ENCODE measurements at places on chromosomes 7 and 10.
A peak's percentile ranks its signal among the peaks of the same experiment; 100 is the strongest.

GRCh38 chr10:33279276-33279675, 55.2 kb downstream of the NRP1 start:
- no peak for DNase-seq

DNA sequence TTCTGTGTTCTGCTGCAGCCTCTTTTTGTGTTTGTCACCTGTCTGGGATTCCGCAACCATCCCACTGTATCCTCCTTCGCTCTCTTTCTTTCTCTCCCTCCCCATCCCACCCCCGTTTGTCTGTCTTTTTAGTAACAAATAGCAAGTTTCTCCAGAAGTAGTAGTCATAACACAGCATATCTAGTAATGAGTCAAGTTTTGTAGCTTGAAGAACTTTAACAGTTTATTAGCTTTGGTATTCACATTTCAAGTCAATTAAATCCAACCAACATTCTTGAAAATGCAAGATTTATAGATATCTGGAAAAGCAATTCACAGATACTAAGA, 154.1 kb upstream of the MTPN start:
- no peak for DNase-seq

GRCh38 chr7:155198901-155199845, 98.5 kb upstream of the INSIG1 start:
- DNase-seq = peak; percentile 52

- DNase-seq = no peak
Measured at GRCh38 chr7:31679574-31680305, 7.3 kb upstream of the PPP1R17 start.

GRCh38 chr7:50783303-50783702, 607 bp upstream of the GRB10 start:
- DNase-seq = no peak

DNA sequence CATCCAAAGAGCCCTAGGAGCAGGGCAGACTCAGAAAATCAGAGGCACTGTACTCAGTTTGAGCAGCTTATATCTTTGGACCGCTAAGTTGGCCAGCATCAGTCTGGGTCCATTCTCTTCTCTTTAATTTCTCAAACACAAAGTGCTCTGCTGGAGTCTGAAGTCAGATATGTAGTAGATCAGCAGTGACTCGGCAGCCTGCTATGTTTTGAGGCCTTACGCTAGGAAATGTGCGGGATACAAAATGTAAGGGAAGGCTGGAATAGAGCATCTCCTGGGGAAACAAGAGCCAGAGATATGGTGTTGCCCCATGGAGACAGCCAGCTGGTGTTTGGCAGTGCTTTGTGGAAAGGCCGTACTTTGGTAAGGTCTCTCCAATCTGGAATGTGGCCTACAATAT, 60.6 kb upstream of the VKORC1L1 start:
- DNase-seq = no peak

DNA sequence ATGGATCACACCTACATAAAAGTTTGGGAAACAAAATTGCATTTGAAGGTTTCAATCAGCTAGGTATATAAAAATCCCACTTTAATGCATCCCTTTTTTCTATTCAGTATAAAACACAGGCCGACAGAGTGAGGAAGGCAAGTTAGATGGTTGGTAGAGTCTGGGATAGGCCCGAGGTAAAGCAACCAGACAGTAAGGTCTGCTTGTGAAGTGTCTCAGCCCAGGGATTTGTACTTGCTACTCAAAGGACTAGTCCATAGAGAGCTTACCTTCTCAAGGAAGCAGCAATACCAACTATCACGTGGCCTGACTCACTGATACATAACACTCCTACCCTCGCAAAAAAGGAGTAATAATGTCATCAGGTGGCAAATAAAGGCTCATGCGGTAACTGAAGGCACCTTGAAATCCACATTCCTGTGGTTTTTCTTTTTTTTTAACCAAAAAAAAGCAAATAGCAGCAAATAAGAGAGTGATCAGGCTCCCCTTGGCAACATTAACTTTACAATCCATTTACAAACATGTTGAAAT, 56.2 kb upstream of the ATP6V0A4 start:
- no peak for DNase-seq

All from activated CD4-positive, CD25-positive, alpha-beta regulatory T cell treated with anti-CD3 and anti-CD28 coated beads, Interleukin-2, amount 50 U/mL, for 16 hours (primary cell).